ENCODE measurements at places on chromosomes 2 and 18.

- no peak for DNase-seq
Observed at GRCh38 chr2:27356056-27356381, 545 bp downstream of the GTF3C2 start.

- DNase-seq = no peak
Observed at GRCh38 chr2:150575861-150576260, 88.4 kb upstream of the RND3 start.

DNA sequence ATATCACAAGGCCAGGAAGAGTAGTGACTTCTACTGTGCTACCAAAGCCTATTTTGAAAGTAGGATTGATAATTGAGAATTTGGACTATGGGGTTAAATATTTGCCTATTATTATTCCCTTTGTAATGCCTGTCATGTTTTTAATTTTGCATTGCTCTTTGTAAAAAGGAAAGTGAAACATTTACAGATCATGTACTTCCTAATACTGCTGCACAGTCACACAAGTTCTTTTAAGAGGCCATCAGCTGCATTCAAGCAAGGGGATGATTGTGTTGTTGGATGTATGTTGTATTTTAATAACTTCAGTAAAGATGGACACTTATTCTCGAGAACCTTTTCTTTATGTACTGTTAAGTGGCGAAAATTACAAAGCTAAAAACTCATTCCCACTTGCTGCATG is 70.1 kb downstream of the PLEKHA3 start:
- DNase-seq = no peak

- DNase-seq = no peak
Observed at GRCh38 chr18:24447961-24448360, 12.5 kb upstream of the HRH4 start.

DNA sequence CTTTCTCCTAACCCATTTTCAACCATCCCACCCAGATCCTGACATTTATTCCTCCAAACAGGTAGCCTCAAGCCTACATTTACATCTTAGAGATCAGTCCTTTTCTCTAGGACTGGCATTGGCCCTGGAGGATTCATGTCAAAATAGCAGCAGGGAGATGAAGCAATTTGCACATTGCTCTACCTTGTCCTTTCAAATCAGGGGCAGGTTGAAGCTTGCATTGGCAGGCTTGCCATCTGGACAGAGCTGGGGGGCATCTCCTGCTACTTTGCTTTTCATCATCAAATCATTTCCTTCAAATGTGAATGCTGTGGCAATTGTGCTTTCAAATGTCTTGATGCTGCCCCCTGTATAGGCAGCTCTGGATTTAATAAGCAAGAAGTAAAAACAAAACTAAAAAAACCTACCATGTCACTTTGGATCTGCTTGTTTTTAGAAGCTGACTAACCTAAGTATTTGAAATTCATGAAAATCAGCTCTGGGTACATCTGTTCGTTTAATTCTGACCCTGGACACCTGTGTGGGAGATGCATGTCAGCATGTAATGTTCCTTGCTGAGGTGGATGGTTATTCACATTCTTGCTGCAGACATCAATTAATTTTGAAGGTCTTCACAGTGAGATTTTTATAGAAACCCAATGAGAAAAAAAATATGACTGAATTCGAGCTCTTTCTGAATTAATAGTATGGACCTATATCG is 47.9 kb downstream of the KIF5C start:
- no peak for DNase-seq

DNA sequence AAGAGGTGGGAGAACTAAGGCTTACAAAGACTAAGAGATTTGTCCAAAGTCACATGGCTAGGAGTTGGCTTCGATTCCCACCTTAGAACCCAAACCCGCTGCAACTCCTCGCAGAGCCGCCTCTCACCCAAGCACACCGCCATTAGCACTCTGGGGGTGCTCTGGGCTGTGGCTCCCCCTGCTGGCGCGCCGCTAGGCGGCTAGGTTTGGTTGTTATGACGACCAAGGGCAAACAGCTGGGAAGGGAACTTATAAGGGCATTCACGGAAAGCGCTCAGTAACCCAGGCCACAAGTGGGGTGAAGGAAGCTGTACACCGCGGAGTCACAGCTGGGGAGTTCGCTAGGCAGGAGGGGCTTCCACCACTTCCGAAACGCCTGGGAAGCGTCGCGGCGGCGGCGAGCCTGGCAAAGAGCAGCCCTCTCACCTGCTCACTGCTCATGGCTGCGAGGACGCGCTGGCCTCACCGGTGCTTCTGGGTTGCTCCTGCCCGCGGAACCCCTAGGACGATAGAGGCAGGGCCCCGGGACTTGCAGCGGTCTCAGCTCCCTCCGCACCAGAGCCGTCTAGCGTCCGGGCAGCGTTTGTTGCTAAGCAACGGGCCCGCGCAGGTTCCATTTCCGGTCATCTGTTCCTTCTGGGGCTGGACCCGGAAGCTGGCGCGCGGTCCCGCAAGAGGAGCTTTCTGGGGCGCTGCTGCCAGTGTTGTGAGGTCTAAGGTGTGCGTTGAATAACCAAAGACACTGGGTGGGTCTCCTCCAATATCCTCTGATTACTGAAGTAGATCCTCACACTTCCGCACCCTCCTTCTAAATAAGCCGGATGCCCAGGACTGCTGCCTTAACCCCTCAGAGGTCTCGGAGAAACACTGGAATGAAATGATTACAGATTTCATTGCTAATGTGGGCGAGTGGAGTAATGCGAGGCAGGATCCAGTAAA is at the start of gene DNAH7:
Gene DNAH7 (minus strand): TSS at position 567 of the 939 bp plus-strand sequence. CDS start 126 bp downstream, at position 441.
- peak; percentile 97 for DNase-seq

DNA sequence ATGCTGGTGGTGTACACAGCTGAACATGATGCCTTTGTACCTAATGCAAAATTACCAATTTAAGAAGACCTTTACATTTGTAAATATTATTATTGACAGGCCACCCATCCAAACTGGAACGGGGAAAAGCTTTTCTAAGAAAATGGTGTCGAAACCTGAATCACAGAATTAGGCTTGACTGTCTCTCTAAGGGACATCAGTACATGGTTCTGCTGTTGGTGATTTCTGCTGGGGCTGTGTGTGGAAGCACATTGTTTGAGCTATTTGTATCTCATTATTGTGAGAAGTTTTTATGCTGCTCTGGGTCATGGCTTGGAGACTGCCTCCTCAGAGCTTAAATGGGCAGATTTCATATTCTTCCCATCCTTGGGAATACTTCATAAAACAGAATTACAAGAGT is 420.9 kb upstream of the POU3F3 start:
- DNase-seq = no peak

GRCh38 chr18:5969355-5969988 is 74.2 kb upstream of the TMEM200C start:
- DNase-seq = no peak

All from activated CD8-positive, alpha-beta memory T cell treated with anti-CD3 and anti-CD28 coated beads, Interleukin-2, amount 50 U/mL, for 48 hours (primary cell).